ENCODE measurements at places on chromosomes 7 and 10. TPM values are rescaled to one million over a fixed set of nuclear protein-coding genes. Genes with fewer than 3 reads are reported as not detected.

DNA sequence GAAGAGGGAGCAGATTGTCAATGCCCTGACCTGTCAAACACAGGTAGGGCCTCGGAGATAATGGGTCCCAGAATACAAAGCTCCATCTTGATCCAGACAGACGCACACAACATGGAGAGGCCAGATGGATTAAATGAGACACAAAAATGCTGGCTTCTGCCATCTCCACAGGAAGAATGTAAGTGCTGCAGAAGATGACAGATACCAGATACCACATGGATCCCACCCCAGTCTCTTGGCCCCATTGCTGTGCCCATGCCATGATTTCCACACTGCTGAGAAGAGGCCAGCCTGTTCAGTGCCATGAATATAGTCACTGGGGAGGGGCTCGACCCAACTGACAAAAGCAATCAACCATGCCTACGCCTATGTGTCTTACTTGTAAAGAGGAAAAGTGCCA is 487.9 kb downstream of the PARD3 start:
- DNase-seq = no peak

GRCh38 chr7:136030867-136031318 is 53.7 kb upstream of the MTPN start:
- no peak for DNase-seq

GRCh38 chr10:136465-136762 is 1.2 kb downstream of the ZMYND11 start:
- no peak for DNase-seq

GRCh38 chr10:64037071-64037661 is 516.0 kb downstream of the REEP3 start:
- peak; percentile 38 for DNase-seq

ZNF488 gene
- 0.12 TPM for total RNA-seq

DNA sequence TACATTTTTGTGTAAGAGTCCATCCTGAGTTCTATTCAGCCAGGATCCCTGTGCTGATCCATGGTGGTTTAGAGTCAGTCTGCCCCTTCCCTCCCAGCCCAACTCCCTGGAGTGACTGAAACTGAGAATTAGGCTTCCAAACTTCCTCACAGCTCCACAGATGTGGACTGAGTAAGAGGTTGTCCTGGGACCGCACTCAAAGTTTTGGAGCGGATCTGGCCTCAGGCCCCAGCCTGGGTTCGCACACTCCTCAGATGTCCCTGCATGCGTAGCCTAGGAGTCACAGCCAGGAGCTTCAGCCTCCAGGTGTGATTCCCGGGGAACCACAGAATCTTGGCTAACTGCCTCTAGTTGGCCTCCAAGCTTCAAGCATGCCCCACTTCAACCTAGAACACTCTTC is 218.1 kb downstream of the C7orf25 start:
- DNase-seq = no peak

DNA sequence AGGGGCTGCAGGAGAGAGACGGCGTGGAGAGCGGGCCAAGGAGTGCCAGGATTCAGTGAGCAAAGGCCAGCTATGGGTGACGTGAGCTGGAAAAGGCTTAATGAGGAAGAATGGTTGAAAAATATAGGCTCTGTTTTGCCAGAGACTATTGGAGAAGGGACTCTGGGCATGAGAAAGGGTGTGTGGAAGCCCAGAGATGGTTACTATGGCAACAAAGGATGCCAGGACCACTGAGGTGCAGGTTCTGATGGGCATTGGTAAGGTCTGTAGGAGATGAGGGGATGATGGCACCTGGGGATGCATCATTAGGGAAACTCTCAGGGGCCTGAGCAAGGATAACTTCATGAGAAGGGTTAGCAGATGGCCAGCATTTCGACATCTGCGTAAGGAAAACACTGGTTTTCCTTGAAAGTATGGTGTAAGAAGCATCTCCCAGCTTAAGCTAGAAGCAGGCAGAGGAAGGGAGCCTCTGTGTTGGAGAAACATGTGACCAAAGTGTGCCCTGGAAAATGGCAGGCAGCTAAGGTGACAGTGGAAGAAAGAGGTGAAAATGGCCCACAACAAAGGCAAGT is 21.6 kb upstream of the FAM180A start:
- no peak for DNase-seq

- DNase-seq = no peak
Observed at GRCh38 chr7:84705079-84705478, 481.8 kb downstream of the SEMA3D start.

NACAD gene
- total RNA-seq = 0.24 TPM

DNA sequence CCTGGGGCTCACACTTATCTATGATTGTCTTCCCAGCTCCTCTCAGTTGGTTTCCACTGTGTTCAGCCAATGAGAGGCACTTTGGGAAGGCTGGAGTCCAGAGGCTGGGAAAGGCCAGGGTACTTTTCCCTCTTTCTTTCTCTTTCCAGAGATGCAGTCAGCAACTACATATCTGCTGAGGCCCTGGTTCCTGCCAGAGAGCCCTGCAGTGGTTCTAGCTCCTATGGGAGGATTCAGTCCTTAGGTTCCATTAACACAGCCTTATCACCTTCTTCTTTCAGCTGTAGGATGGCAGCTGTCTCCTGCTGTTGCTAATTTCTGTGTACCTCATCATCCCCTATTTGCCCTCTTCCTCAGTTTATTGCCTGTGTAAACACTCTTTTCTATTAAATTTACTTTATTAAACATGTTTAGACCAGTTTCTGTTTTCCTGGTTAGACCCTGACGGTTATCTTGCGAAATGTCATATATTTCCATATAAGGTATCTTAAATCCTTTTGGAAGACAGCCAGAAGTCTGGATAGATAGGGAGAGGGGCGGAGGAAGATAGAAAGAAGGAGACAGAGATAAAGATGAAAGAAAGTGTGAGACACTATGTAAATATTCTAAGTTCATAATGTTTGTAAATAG is 100.3 kb downstream of the HGF start:
- no peak for DNase-seq

- peak; percentile 97 for DNase-seq
Observed at GRCh38 chr7:155258226-155258560, 39.5 kb upstream of the INSIG1 start.

DNA sequence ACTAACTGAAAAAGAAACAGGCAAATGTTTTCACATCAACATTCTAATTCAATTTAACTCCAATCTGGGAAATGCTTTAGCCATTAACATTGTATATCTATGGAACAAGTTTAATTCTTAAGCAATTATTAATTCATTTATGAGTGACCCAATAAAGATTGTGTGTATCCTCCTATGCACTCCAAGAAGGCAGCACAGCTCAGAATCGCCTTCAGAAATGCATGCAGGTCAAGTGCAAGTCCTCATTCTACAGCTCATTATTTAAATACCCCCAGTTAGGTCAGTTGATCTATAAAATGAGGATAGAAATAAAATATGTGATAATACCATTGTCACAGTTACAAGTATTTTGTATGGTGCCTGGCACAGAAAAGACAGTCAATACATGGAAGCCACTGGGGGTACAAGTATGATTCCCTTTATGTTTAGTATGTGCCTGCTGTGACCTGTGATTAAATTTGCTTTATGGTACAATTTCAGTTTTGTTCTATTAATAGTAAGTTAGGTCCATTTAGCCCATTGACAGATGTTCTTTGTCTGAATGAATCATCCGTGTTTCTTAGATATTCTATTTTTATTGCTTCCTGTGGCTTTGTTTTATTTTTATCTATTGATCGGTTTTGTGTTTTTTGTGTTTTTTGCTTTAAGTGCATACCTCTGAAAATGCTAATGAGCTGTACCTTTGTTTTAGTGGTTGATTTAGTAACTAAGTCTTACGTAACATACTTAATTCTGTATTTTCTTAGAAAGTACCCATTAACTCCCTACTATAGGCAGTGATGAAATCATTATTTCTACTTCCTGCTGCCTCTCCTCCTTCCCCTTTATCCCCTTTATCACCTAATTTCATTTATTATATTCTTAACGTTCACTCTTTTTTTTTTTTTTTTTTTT is 42.8 kb downstream of the CPXM2 start:
- DNase-seq = peak; percentile 32

Measured in RPMI7951 (cell line).